Activated CD8-positive, alpha-beta T cell treated with anti-CD3 and anti-CD28 coated beads for 36 hours (primary cell): ENCODE measurements at places on chromosomes 2 and 18. TPM values are rescaled to one million over a fixed set of nuclear protein-coding genes. Genes with fewer than 3 reads are reported as not detected.

The CDH7 gene
- not detected for total RNA-seq

The HDHD2 gene
- total RNA-seq, result 28.1 TPM

The CUL3 gene
- 75.0 TPM for total RNA-seq

The ACYP2 gene
- 5.8 TPM for total RNA-seq

The BCL2 gene
- 107 TPM for total RNA-seq

The DES gene
- total RNA-seq, result not detected

The CYRIA gene
- 0.70 TPM for total RNA-seq

The GKN2 gene
- not detected for total RNA-seq

The DCC gene
- not detected for total RNA-seq
